Body of pancreas (tissue), 4 donors: ENCODE measurements at places on chromosomes 11 and 22. TPM values are rescaled to one million over a fixed set of nuclear protein-coding genes. Genes with fewer than 3 reads are reported as not detected.

DNA sequence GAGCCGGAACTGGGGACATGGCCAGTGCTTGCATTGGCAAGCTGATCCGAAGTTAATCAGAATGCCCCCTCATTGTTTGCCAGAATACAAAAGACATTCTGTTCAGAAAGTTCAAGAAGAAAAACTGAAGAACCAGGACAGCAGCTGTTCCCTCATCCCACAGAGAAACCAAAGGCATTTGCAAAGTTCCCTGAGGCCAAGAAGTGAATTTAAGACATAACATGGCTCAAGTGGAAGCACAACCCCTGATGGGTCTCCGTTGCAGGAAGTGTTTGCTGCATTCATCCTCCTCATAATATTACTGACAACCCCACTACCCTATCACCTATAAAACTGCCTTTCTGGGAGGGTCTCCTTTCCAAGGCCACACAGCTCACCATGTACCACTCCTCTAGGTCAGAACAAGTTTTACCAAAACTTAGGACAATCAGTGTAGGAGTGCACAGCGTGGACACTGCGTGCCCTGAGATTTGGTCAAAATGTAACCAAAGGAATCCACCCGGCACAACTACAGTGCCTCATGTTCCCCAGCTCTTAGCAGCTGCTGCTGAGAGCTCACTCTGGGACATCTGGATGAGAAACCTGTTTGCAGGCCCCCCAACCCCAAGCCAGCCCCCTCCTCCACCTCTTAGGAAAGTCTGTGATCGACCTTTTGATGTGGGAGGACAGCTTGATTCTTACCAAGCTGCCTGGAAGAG, 101.6 kb upstream of the AKIP1 start:
- no peak for DNase-seq

GRCh38 chr22:49153921-49154320, 673.8 kb downstream of the BRD1 start:
- DNase-seq = no peak

GRCh38 chr11:120420572-120420971, 84.4 kb downstream of the ARHGEF12 start:
- DNase-seq = no peak

DNA sequence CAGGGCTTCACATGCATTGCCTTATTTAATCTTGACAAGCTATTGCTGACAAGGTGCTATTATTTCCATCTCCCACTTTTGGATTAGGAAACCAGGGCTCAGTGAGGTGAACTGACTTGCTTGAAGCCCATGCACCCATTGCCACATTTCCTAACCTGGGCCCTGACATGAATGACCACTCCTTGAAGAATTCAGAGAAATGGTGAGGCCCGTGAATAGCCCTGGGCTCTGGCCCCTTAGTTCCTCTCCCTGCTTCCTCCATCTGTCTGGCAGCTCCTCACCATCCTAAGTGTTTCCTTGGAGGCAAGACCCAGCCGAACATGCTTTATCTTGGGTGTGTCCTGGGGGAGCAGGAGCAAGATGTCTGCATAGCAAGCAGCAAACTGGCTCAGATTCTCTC, 56.1 kb upstream of the NECTIN1 start:
- DNase-seq = no peak

DNA sequence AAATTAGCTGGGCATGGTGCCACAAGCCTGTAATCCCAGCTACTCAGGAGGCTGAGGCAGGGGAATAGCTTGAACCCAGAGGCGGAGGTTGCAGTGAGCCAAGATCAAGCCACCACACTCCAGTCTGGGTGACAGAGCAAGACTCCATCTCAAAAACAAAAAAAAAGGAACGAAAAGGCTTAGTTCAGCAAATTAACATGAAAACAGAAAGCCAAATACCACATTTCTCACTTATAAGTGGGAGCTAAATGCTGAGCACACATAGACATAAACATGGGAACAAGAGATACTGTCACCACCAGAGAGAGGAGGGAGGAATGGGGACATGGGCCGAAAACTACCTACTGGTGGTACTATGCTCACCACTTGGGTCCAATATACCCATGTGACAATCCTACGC, 38.6 kb downstream of the SCGB1A1 start:
- no peak for DNase-seq

DNA sequence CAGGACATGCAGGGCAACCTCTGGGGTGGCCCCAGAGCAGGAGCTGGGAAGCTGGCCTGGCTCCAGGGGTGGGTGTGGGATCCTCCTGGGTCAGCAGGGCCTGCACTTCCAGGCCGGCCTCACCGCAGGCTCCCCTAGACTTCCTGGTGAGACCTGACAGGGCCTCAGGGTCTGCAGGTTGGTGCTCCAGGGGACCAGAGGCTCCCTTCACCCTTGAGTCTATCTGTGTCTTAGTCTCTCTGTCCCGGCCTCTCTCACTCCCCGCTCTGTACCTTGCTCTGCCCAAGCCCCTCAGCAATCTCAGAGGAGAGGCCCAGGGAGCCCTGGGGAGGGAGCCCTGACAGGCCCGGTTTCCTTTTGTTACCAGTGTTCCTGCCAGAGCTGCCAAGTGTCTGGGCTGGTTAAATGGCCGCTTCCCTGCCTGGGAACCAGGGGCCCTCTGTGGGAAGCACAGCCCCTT, 13.9 kb downstream of the CD82 start:
- DNase-seq = no peak

GRCh38 chr22:40107851-40108378, 69.8 kb upstream of the TNRC6B start:
- peak; percentile 50 for DNase-seq

DNA sequence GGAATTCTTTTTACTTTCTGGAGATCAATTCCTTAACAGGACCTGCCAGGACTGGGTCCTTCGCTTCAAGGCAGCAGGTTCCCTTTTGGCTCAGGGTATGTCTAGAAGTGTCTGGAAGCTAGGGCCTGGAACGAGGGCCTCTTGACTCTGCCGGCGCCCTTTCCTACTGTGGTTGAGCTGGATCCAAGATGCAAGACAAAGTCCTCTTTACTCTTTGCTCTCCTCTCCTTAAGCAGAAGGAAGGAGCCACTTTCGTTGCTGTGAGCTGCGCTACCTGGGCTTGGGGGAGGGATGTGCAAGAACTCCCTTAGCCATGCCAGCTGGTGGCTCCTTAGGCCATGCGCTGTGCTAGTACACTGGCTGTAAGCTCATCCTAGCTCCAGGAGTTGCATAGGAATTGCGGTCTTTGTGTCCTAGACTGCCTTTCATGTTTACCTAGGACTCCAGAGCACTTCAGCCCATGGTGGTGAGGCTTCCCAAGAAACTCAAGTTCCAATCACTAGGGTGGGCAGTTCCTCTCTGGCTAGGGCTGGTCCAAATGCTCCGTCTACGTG, 18.1 kb downstream of the GLB1L2 start:
- no peak for DNase-seq

- no peak for DNase-seq
Measured at GRCh38 chr11:23684701-23685100, 812.2 kb upstream of the LUZP2 start.

DNA sequence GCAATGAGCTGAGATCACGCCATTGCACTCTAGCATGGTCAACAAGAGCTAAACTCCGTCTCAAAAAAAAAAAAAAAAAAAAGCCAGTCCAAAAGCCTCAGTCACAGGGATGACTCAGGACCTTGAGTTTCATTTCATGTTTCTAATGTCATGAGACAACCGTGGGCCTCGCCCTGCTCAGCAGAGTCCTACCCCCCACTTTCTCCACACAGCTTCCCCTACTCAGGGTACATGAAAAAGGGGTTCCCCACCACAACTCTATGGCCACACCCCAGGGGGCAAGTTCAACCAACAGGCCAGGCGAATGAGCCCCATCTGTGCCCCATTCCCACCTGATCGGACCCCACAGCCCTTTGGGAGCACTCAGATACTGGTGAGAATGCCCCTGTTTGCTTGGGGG, 24.3 kb upstream of the ADA2 start:
- DNase-seq = no peak

DNA sequence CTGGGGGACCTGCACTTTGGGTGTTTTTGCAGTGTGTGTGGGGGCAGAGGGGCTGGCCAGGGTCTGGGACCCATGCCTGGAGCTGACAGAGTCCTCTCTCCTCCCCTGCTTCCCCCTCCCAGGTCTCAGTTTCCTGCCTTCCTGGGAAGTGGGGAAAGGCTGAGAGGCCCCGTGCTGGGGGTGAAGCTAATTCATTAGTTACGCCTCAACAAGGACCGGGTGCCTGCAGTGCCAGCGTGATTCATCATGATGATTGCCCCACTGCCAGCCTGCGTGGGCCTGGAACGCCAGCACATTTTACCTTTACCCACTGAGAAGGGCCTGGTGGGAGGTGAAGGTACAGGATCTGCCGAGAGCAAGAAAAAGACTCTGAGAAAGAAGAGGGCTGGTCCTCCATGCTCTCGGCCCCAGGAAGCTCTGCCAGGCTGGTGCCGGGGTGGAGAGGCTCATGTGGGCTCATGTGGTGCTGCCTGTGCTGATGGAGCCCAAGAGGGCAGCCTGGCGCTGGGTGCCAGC, 2.9 kb upstream of the LRRC10B start:
- DNase-seq = no peak

Gene NXPE4
- total RNA-seq = not detected

Gene DAGLA
- total RNA-seq = 7.0 TPM

Gene CCDC86
- 14.8 TPM for total RNA-seq

Gene ZNF70
- total RNA-seq = 9.9 TPM

Gene MS4A6A
- 24.9 TPM for total RNA-seq

Gene TRIM6
- total RNA-seq = 2.6 TPM
